ENCODE measurements at places on chromosomes 1 and 21.

DNA sequence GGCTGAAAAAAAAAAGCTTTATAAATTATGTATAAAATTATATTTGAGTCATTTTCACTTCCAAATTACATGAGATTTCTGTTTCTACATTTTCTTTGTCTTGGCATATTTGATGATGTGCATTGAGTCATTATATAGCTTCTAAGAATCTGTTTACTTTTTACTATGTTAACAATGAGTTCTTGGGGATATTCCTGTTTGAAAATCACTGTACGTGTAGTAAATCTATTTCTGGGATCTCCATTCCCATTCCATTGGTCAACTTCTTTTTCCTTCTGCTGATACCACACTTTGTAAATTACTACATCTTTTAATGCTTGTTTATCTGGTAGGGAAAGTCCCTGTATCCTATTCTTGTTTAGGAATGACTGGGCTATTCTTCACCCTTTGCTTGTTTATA, 43.6 kb downstream of the TNFRSF9 start:
- no peak for DNase-seq

GRCh38 chr1:56644064-56644918, 823 bp upstream of the PRKAA2 start:
- DNase-seq: peak; percentile 53

GRCh38 chr21:28770867-28771661, 221.6 kb downstream of the LTN1 start:
- no peak for DNase-seq

DNA sequence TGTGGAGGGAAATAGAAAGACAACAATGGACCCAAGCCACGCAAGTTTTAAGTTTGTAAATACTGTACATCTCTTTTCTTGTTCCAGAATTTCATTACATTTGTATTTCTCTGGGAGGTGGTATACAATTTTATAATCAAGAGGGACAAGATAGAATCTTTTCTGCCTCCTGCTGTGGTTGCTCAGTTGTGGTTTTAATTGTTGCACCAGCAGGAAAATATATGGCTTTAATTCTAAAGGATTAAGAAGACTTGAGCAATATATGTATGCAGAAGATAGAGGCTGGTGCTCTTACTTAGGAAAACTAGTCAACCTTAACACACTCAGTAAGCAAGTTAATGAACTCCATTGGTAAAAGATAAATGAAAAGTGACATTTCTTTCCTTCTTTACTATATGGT, 19.8 kb upstream of the ASB17 start:
- DNase-seq: no peak

GRCh38 chr21:35911412-35912191, 148.7 kb downstream of the SETD4 start:
- DNase-seq: no peak

- peak; percentile 46 for DNase-seq
Observed at GRCh38 chr1:11967028-11967547, 13.2 kb upstream of the MFN2 start.

DNA sequence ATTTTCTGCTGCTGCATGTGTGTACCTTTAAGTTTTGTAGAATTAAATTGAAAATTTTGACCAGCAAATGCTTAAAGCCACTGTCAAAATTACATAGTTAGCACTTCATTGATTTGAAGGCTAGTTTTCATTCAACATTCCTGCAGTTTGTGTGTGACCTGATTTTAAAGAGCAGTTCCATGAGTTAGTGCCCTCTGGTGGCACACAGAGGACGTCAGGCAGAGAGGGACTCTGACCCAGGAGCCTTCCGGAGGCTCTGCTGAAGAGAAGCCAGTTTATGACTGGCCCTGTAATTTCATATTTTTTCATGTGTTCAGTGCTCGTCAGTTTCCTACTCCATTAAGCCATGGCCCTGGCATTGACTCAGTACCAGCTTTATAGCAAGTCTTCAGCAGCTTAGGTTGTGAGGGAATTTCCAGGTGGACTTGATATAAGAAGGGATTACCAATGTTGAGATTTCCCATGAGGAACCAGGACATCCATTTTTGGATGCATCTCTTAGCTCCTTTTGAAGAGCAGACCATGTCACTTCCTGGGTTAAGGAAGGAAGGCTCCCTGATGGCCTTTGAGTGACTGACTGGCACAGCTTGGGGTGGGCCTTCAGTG, 104.7 kb downstream of the CAMTA1 start:
- peak; percentile 35 for DNase-seq

- DNase-seq: no peak
Observed at GRCh38 chr1:150066838-150067183, 765 bp upstream of the VPS45 start.

DNA sequence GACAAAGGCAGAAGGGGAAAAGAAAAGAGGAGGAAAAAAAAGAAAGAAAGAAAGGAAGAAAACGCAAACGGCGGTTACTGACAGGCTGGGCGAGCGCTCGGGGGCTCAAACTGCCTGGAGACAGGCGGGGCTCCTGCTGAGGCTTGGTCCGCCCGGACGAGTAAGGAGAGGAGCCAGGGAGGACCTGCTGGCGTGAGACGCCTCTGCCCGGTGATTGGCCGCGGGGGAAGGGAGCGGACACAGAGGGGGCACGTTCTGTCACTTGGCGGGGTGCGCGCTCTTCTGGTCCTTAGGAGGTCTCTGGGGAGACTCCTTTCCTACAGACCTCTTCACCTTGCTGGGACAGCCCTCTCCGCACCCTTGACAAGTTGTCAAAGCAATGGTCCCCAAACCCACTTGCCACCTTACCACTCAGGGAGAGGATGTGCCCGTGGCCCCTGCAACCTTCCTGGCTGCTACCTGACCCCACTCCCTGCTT, 791 bp upstream of the PIK3R3 start:
- DNase-seq: no peak

GRCh38 chr1:29674627-29675326, 438.5 kb downstream of the PTPRU start:
- no peak for DNase-seq

DNA sequence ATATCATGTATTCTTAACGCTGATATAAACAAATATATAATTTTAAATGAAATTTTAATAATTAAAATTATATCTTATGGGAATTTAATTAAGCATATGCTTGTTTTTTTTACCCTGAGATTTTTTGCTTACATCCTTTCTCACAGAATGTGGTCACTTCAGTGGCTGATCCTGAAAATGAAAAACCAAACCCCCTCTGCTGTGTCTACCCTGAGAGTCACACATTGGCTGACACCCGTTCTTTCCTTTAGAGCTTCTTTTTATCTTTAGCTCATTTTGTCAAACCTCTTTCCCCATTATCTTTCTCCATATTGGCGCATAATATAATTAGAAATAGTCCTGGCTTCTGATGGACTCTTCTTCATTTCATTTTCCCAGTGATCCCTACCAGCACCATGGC, 10.8 kb upstream of the CACYBP start:
- DNase-seq: no peak

- DNase-seq: no peak
Observed at GRCh38 chr1:10629091-10629815, 154.5 kb downstream of the PEX14 start.

- DNase-seq: no peak
Observed at GRCh38 chr21:38992737-38993136, 187.0 kb downstream of the ETS2 start.

DNA sequence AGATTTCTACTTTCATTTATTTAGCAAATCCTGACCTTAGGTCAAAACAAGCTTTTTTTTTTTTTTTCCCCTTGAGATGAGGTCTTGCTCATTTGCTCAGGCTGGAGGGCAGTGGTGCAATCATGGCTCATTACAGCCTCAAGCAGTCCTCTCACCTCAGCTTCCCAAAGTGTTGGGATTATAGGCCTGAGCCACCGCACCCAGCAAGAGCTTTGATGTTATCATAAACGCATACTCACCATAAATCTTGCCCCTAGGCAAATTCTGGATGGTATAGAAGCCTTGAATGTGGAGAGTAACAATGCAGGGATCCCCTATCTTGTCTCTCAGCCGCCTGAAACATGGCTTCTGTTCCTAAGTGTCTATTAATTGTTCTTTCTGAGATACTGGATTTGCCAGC, 24.8 kb upstream of the CLDN8 start:
- no peak for DNase-seq

DNA sequence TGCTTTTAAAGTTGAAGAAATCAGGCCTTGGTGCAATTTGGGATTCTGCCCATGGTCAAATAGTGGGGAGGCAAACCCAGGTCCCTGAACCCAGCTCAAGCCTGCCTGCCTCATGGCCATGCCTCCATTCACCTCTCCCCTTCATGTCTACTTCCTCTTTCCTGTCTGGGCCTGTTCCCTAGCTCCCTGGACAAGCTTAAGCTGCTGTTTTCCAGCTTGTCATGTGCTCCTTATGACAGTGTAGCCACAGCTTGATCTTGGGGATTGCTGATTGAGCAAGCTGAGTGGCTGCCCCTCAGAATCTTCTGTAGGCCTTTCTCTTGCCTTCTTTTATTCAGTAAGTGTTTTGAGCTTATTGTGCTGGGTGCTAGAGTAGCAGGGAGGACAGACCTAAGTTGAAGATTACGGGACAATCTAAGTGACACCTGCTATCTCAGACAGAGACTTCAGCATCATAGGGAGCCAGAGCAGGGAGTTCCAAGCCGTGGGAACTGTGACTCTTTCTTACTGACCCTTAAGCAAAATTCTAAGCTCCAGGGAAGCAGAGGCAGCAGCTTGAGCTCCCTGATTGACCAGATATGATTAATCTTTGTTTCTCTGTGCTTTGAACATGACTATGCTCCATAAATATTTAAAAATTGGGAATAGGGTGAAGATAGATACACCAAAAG, 520 bp upstream of the MR1 start:
- DNase-seq: no peak

DNA sequence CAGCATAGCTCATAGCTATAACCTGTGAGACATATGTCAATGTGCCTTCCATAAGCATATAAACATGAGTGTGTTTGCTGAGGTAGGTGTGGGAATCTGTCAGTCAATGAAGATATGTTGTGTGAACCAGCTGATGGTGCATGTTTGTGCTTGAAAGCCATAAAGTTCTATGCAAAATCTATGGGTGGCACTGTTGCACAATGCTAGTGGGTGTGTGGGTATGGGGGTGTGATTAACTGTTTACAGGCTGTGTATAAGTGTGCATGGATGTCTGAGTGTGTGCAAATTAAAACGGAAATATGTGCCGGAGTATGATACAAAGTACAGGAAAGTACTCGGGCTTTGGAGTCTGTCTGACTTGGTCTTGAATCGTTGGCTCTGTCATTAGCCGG, 1.0 kb upstream of the ATP2B4 start:
- DNase-seq: peak; percentile 54

DNA sequence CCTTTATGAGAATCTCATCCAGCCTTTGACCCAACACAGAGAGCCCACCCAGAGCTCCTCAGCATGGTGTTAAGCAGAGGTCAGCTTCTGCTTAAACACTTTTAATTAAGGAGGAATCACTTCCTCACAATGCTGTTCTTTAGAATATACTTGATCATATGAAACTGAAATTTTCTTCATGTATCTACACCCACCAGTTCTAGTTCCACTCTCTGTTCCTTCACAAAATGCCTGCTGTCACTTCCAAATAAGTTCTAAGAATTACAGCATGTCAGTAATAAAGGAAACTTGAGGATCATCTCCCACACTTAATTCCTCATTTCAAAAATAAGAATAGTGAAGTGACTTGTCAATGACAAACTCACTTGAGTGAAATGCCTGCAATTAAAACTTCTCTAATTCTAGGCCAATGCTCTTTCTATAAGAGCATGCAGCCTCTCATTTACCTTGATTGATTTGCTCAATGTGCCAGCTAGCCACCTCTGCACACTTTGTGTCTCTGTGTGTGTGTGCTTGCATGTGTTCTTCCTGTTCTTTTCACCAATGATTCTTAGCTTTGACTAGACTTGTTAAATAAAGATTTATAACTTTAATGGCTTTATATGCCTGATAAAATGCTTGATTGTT, 356.3 kb downstream of the PLPP3 start:
- no peak for DNase-seq

GRCh38 chr1:75937034-75937433, 4.8 kb upstream of the ASB17 start:
- no peak for DNase-seq

- DNase-seq: no peak
Observed at GRCh38 chr1:230515451-230516145, 89.5 kb upstream of the PGBD5 start.

All from Caki2 (cell line).